ENCODE measurements at places on chromosomes 4 and X.

DNA sequence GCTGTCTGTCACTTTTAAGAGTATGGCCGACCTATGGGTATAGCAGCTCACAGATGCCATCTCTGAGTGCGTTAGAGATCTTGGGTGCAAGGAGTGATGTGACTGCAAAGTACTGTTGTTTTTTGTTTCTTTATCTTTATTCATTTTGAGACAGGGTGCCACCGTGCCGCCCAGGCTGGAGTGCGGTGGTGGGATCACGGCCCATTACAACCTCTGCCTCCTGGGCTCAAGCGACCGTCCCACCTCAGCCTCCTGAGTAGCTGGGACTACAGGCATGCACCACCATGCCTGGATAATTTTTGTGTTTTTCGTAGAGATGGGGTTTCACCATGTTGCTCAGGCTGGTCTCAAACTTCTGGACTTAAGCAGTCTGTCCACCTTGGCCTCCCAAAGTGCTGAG is 71.4 kb downstream of the CCKAR start:
- DNase-seq, result no peak

GRCh38 chr4:38805530-38806145 is 1.0 kb upstream of the TLR1 start:
- peak; percentile 61 for DNase-seq

DNA sequence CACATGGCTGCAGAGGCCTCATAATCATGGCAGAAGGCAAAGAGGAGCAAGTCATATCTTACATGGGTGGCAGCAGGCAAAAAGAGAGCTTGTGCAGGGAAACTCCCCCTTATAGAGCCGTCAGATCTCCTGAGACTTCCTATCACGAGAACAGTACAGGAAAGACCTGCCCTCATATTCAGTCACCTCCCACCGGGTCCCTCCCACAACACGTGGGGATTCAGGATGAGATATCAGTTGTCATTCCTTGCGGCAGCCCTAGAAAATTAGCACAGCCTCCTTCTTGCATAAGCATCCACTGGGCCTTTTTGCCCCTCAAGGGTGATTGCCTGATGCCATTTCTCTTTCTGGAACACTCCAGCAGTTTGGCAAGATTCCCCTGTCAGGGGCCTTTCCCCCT is 61.7 kb upstream of the STX18 start:
- DNase-seq, result no peak

- no peak for DNase-seq
These were observed 58.2 kb upstream of the DIPK2B start for GRCh38 chrX:45258731-45259402.

DNA sequence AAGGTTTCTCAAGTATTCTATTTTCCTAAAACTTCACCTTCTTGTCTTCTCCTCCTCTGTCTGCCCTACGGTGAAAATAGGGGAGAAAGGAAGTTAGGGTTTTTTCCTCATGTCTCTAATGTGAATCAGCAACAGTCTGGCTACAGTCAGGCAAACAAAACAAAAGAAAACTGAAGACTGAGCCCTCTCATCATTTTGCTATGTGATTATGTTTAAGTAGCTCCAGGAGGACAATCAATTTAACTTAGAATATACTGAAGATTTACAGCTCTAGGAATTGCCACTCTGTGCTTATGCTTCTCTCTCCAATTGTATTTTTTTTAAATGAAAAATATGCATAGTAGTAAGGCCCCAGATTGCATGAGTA is 316.2 kb downstream of the GPAT3 start:
- DNase-seq, result no peak

- no peak for DNase-seq
These were observed 71.0 kb upstream of the MXD4 start for GRCh38 chr4:2332976-2333319.

DNA sequence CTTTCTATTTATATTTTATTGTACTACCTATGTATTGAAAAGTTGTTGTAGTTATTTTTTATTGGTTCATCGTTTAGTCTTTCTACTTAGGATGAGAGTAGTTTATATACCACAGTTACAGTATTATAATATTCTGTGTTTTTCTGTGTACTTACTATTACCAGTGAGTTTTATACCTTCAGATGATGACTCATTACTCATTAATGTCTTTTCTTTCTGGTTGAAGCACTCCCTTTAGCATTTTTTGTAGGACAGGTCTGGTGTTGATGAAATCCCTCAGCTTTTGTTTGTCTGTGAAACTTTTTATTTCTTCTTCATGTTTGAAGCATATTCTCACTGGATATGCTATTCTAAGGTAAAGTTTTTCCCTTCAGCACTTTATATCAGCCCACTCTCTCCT is 7.7 kb downstream of the LUZP4 start:
- no peak for DNase-seq

- no peak for DNase-seq
These were observed 34.5 kb upstream of the FAM9C start for GRCh38 chrX:13078739-13079444.

- DNase-seq, result no peak
These were observed 95.6 kb upstream of the CBR4 start for GRCh38 chr4:169105620-169106019.

DNA sequence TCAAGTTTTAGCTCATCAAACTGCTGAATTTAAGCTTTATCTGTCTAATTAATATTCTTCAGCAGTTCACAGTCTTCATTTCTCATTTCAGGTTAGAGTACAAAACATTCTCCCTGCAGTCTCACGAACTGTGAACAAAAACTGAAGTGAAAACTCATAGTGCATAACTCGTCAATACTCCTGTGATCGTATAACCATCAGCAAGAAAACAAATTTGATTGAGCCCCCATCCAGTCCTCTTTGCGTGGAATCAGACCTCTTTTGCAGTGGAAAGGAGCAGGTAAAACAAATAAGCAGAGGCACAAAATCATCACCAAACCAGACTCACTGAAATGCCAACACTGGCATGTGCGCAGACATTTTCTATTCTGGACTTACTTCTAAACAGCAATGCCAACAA is 12.7 kb downstream of the ADAM29 start:
- no peak for DNase-seq

DNA sequence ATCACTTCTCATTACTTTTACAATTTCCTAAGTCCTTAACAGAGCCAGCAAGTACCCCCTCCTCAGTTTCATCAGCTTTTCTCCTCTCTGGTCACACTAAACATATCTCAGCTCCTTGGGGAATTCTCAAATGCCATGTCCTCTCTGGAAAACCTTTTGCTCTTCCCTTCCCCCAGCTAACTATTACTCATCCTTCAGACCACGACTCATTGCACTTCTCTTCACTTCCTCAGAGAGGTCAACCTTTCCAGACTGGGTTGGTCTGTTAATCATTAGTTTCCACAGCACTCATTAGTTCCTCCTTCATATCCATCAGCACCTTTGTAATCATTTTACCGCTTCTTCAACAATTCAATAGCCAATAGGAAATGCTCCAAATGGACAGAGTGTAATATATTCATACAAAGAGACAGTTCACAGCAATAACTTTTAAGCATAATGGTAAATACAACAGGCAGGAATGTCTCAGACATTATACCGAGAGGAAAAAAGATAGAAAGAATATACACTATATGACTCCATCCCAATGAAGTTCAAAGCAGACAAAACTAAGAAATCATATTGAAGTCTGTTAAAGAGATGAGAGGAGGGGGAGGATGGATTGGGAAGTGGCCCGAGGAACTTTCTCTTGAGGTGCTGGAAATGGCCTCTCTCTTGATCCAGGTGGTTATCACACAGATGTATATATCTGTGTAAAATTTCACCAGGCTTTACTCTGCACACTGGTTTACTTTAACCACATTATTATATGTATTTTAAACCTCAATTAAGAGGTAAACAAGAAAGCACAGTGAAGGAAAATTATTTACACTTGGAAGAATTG is 39.6 kb downstream of the DDX60L start:
- no peak for DNase-seq

- no peak for DNase-seq
These were observed 6.8 kb upstream of the CXCL2 start for GRCh38 chr4:74105656-74106280.

- DNase-seq, result no peak
These were observed 136.8 kb downstream of the TET2 start for GRCh38 chr4:105283501-105283900.

DNA sequence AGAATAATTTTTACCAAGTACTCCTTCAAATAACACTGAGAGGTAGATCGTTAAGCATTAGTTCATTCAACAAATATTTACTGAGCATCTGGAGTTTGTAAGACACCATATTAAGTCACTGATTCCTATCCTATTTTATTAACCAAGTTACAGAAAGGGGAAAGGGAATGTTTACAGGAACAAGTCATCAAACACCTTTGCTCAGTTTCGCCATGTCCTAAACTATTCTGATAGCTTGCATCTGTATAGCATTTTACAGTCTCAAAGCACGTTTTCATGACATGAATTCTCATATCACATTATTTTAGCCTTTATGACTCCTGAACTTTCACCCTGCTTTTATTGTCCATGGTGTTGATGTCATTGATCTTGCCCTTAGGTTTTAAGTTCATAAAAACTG is 89.2 kb downstream of the AREG start:
- DNase-seq, result no peak
